Nasal cavity respiratory epithelium epithelial cell of viscerocranial mucosa (primary cell): ENCODE measurements at places on chromosomes 13 and 19. TPM values are rescaled to one million over a fixed set of nuclear protein-coding genes. Genes with fewer than 3 reads are reported as not detected.

Gene ETV2
- total RNA-seq, result 0.34 TPM in 1 of 2 replicates, not detected in the other

Gene ZNF599
- 1.7 and 2.8 TPM in 2 replicates for total RNA-seq

Gene C19orf44
- total RNA-seq, result 1.0 and 2.1 TPM in 2 replicates

Gene BEST2
- not detected in 2 replicates for total RNA-seq

Gene DCT
- total RNA-seq, result 0.21 TPM in 1 of 2 replicates, not detected in the other

Gene ADGRE1
- total RNA-seq, result not detected in 2 replicates

Gene CACNG8
- total RNA-seq, result under 0.01 TPM in 2 replicates

Gene KLC3
- 60.3 and 96.0 TPM in 2 replicates for total RNA-seq

Gene EID2B
- 0.71 and 1.0 TPM in 2 replicates for total RNA-seq

Gene PSG11
- total RNA-seq, result not detected in 2 replicates
